Smooth muscle cell of the umbilical artery (primary cell): ENCODE measurements at places on chromosomes 1 and 21. TPM values are rescaled to one million over a fixed set of nuclear protein-coding genes. Genes with fewer than 3 reads are reported as not detected.

The CYP4A11 gene
- not detected in 2 replicates for total RNA-seq

The LMX1A gene
- total RNA-seq = not detected in 2 replicates

The RPL5 gene
- 1,003 and 1,341 TPM in 2 replicates for total RNA-seq

The OR4F16 gene
- total RNA-seq = not detected in 2 replicates

The RNU1-1 gene
- total RNA-seq = under 0.01 TPM in 2 replicates

The SPATA46 gene
- not detected in 2 replicates for total RNA-seq

The TRIM46 gene
- 5.6 and 10.7 TPM in 2 replicates for total RNA-seq

The HSD3B1 gene
- total RNA-seq = not detected in 2 replicates

The ZNF496 gene
- total RNA-seq = 12.8 and 19.7 TPM in 2 replicates

The UBL4B gene
- not detected in 2 replicates for total RNA-seq

The LHX8 gene
- total RNA-seq = not detected in 2 replicates

The SPRR1A gene
- not detected in 2 replicates for total RNA-seq

The AMY2B gene
- 4.0 and 6.5 TPM in 2 replicates for total RNA-seq

The ANGPTL1 gene
- total RNA-seq = 4.8 and 34.7 TPM in 2 replicates

The SELENBP1 gene
- total RNA-seq = 11.2 and 14.6 TPM in 2 replicates

The GCSAML gene
- total RNA-seq = not detected in 2 replicates

The LRRN2 gene
- not detected in 2 replicates for total RNA-seq

The BEND5 gene
- 0.60 and 1.2 TPM in 2 replicates for total RNA-seq

The FTCD gene
- total RNA-seq = 0.30 and 0.51 TPM in 2 replicates

The S100A7 gene
- total RNA-seq = not detected in 2 replicates

The C21orf91 gene
- total RNA-seq = 4.5 and 5.8 TPM in 2 replicates

The AADACL3 gene
- not detected in 2 replicates for total RNA-seq

The ZBTB7B gene
- total RNA-seq = 16.0 and 19.7 TPM in 2 replicates

The PRRX1 gene
- total RNA-seq = 11.0 and 52.9 TPM in 2 replicates

The COL16A1 gene
- 200 and 541 TPM in 2 replicates for total RNA-seq

The TNFRSF8 gene
- 0.60 TPM in 1 of 2 replicates, not detected in the other for total RNA-seq

The KLHDC8A gene
- not detected in 2 replicates for total RNA-seq

The SYNC gene
- 44.5 and 61.5 TPM in 2 replicates for total RNA-seq

The CRNN gene
- total RNA-seq = not detected in 2 replicates

The CLIC4 gene
- 353 and 466 TPM in 2 replicates for total RNA-seq

The CYP4X1 gene
- total RNA-seq = not detected in 2 replicates

The PIGV gene
- 21.7 and 37.4 TPM in 2 replicates for total RNA-seq

The WNT3A gene
- total RNA-seq = not detected in 2 replicates

The KCNA3 gene
- total RNA-seq = 0.14 TPM in 1 of 2 replicates, not detected in the other

The PBX1 gene
- total RNA-seq = 26.3 and 38.0 TPM in 2 replicates

The CELA3B gene
- total RNA-seq = not detected in 2 replicates

The GSTM5 gene
- 1.8 and 2.3 TPM in 2 replicates for total RNA-seq

The SYT14 gene
- 0.28 and 0.89 TPM in 2 replicates for total RNA-seq

The OR2G6 gene
- not detected in 2 replicates for total RNA-seq

The CFAP74 gene
- not detected in 2 replicates for total RNA-seq

The CCSAP gene
- 9.8 and 10.2 TPM in 2 replicates for total RNA-seq

The OR6N1 gene
- total RNA-seq = not detected in 2 replicates

The GBP7 gene
- not detected in 2 replicates for total RNA-seq

The KRTAP13-3 gene
- total RNA-seq = not detected in 2 replicates

The VHLL gene
- total RNA-seq = 0.28 TPM in 1 of 2 replicates, not detected in the other

The FMO1 gene
- not detected in 2 replicates for total RNA-seq

The TSTD1 gene
- total RNA-seq = 10.7 and 17.8 TPM in 2 replicates

The KRTAP21-2 gene
- not detected in 2 replicates for total RNA-seq

The CSF3R gene
- 0.30 TPM in 1 of 2 replicates, not detected in the other for total RNA-seq

The PODN gene
- 0.37 and 1.5 TPM in 2 replicates for total RNA-seq

The SH3GLB1 gene
- 46.0 and 75.7 TPM in 2 replicates for total RNA-seq

The ACADM gene
- total RNA-seq = 25.8 and 43.2 TPM in 2 replicates

The ALPL gene
- total RNA-seq = 0.30 and 2.7 TPM in 2 replicates

The ERG gene
- 0.59 and 0.92 TPM in 2 replicates for total RNA-seq

The DMRTA2 gene
- under 0.01 and 0.05 TPM in 2 replicates for total RNA-seq

The PGLYRP4 gene
- not detected in 2 replicates for total RNA-seq

The OR2L3 gene
- not detected in 2 replicates for total RNA-seq

The SEMA4A gene
- 0.55 and 0.59 TPM in 2 replicates for total RNA-seq
